Left colon (tissue), 2 donors: ENCODE measurements at places on chromosomes 4 and X. TPM values are rescaled to one million over a fixed set of nuclear protein-coding genes. Genes with fewer than 3 reads are reported as not detected.

DNA sequence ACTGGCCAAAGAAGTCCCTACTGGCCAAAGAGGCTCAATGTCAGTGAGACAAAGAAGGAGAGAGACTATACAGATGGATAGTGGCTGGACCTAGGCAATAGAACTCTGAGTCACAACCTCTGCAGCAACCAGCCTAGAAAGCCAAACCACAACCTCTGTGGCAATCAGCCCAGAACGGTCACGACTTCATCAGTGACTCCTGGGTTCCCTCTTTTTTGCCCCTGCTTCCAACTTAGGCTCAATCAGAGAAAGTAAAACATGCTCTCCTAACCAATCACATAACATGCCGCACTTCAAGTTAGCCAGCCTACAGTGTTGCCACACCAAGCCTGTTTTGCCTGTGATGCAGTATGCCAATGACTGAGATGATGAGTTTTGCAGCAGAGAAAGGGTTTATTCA is 203.4 kb downstream of the ANAPC10 start:
- DNase-seq: no peak

- DNase-seq: no peak
These were observed 41.2 kb downstream of the LAS1L start for GRCh38 chrX:65493431-65493830.

- DNase-seq: no peak
These were observed 343.7 kb downstream of the ARAP2 start for GRCh38 chr4:35900286-35901243.

The SMIM14 gene
- total RNA-seq: 146 TPM

GRCh38 chr4:174521800-174522182 is 497 bp downstream of the HPGD start:
- peak; percentile 59 for DNase-seq

- no peak for DNase-seq
These were observed 21.6 kb downstream of the CD38 start for GRCh38 chr4:15799701-15800100.

GRCh38 chrX:72100824-72101351 is 30.8 kb downstream of the RTL5 start:
- peak; percentile 24 for DNase-seq

GRCh38 chr4:167419468-167420140 is 185.3 kb upstream of the SPOCK3 start:
- no peak for DNase-seq

DNA sequence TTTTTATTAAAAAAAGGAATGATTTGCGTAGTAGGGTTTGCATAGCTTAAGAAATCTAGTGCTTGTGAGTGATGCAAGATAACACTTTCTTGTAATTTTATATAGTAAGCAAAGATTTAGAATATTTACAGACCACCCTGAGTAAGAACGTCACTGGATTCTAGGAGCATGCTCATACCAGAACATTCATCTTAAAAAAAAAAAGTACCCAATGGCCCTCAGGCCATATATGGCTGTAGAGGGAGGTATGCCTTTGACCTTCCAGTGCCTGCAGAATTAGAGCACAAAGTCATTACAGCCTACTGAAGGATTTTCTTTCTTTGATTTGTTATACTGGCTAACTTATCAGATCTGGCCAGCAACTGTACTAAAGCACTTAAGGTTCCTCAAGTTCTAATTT is 236.3 kb upstream of the GYPA start:
- no peak for DNase-seq

DNA sequence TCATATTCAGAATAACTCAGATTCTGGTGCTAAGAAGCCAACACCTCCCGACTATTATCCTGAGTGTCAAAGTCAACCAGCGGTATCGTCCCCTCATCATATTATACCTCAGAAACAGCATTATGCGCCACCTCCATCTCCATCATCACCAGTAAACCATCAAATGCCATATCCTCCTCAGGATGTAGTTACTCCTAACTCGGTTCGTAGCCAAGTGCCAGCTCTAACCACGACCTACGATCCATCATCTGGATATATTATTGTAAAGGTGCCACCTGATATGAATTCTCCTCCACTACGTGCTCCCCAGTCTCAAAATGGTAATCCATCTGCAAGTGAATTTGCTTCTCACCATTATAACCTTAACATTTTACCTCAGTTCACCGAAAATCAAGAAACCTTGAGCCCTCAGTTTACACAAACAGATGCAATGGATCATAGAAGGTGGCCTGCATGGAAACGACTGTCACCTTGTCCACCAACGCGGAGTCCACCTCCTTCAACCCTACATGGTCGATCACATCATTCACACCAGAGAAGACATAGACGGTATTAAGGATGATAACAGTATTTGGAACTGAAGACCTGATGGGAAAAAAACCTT is 1.1 kb downstream of the CBLL2 start:
- DNase-seq: no peak

DNA sequence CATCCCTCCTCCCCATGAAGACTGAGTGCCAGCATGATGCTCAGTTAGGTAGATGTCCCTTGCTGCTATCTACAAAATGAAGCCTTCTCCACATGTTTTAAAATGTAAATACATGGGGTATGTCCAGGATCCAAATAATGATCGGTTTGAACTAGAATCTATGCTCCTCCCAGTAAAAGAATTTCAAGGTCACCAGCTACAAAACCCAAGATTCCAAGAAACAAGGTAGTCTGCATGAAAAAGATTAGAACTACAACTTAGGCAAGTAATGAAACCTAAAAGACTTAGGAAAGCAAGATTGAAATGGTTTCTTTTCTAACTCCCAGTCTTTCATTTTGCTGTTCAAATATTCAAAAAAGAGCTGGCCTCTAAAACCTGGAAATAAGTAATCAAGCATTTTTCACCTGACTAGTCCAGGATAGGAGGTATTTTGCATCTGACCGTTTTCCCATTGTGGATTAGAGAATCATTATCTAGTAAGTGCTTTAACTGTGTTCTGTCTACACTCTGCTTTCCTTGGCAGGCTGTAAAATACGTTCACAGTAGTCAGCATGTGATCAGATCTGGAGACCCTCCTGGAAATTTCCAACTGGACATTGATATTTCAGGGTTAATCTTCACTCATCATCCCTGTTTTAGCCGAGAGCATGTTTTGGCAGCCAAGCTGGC is 57.4 kb downstream of the CC2D2A start:
- no peak for DNase-seq

The TREX2 gene
- 0.73 TPM for total RNA-seq

DNA sequence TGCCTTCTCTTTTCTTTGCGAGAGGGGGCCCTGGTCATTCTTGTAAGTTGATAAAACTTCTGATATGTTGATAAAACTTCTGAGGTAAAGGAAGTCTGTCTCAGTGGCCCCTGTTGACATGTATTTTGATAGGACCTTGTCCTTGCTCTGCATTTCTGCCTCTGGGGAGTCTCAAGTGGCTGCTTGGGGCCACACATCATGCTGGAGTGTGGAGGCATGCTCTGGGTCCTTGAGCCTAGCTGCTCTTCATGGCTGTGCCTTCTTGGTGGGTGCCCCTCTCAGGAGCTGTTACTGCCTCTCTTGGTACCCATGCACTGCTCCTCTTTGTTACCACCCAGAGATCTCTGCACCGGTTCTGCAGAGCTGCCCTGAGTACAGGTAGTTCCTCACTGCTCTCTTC is 14.2 kb downstream of the NSD2 start:
- DNase-seq: no peak

GRCh38 chr4:86961116-86961515 is 26.3 kb downstream of the AFF1 start:
- DNase-seq: no peak

DNA sequence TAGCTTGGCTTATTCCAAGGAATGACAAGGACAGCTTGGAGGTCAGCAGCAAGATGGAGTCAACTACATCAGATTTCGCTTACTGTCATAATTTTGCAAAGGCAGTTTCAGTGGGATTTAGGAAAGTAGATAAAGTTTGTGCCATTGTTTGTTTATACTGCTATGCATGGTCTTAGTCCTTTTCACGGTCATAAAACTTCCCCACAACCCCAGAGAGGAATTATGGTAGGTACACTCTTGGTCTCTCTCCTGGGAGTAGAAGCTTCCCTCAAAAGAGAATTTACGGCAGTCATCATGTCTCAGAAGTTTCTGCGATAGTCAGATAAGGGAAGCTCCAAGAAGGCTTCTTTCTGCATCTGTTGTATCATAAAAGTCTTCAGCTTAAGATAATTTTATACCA is 27.9 kb upstream of the HERC6 start:
- DNase-seq: no peak
